B cell (primary cell): ENCODE measurements at places on chromosomes 2 and 18. TPM values are rescaled to one million over a fixed set of nuclear protein-coding genes. Genes with fewer than 3 reads are reported as not detected.

GRCh38 chr18:47683774-47684173 is 246.7 kb downstream of the SMAD2 start:
- no peak overlapping the region for H3K4me3 ChIP-seq
- H3K36me3 ChIP-seq = no peaks in the 10 kb centered on the region
- no peak overlapping the region for H3K27ac ChIP-seq
- H3K27me3 ChIP-seq = no peaks in the 10 kb centered on the region
- no peak for DNase-seq

DNA sequence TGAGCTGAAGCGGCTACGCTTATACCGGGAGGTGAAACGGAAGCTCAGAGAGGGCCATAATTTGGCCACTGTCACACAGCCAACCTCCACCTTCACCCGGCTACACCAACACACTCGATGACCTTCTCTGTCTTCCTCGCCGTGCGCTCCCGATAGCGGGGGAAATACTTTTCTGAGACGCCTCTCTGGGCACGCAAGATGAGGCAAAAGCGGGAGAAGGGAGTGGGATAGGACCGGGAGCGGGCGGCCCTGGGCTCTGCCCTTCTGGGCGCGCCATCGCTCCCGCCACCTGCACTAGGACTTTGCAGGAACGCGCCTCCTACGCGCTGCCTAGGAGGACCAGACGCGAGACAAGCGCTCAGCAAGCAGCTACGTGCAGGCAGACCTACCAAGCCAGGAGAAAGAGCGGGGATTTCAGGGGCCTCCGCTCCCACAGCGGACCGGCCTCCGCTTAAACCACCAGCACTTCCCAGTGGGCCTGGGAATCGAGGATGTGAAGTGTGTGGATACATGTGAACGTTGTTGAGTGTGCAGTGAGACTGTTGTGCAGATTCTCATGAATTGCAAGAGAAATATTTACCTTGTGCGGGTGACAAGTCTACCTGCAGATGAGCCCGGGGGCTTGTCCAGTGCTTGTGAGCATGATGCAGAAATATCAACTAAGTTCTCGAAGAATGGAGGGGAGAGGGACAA is 11.4 kb downstream of the SIX3 start:
- DNase-seq = peak; percentile 49
- H3K4me1 ChIP-seq = peaks cover 47% of the 10 kb centered on the region
- H3K36me3 ChIP-seq = no peaks in the 10 kb centered on the region
- H3K27ac ChIP-seq = no peak overlapping the region
- peak overlapping the region; percentile 46 for H3K4me3 ChIP-seq
- H3K27me3 ChIP-seq = no peaks in the 10 kb centered on the region

DNA sequence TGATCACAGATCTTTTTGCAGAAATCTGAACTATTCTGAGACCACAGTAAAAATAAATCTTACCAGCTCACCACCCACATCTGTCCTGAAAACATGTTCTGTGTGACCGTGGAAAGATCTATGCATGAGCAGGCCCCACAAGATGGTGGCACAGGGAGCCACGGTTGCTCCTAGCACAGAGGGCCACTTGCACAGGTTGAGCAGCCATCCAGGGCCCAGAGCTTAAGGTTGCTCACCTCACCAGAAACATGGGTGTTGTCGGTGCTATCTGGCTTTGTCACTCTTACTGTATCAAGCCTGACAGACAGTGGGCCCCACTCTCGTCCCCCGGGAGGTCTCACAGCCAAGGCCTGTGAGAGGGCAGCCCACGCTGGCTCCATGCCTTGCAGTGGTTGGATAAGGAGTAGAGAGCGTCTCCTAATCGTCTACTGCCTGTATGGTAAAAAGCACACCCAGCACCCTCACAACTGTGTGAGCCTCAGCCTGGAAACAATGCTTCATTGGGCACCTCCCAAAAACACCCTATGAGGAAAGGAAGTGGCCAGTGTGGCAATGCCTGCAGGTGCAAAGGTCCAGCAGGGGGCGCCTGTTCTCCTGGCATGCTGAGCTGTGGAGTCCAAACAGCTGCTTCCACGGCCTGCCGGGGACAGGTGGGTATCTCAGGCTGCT is 19.6 kb downstream of the TUBB6 start:
- peaks cover 8% of the 10 kb centered on the region for H3K4me1 ChIP-seq
- peaks cover 46% of the 10 kb centered on the region for H3K36me3 ChIP-seq
- DNase-seq = peak; percentile 65
- no peaks in the 10 kb centered on the region for H3K27me3 ChIP-seq

DNA sequence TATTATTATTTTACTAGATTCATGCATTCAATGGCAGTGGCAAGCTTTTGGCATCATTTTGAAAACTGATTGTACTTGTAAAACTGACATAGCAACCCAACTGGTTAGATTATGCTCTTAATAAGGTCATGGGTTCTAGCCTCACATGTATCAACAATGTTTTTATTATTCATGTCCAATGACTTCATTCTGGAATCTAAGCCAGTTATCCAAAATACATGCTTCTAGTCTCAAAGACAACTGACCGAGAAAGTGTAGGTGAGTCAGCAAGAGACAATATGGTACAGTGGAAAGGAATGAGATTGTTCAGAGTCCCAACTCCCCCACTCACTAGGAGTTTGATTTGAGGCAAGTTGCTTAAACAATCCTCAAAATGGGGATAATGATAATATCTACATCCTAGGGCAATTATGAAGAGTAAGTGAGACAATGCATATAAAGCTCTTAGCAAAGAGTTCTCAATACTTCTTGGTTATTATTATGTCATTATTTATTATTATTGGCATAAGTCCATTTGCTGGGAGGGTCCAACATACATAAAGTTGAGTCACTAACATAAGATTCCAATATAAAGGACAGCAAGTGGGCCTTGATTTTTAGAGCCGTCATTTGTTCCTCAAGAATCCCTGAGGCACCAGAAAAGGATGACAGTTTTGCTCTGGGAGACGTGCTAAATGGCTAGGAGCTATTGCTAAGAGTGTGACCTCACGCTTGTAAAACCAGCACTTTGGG is 99.4 kb downstream of the NEB start:
- no peak overlapping the region for H3K27ac ChIP-seq
- no peaks in the 10 kb centered on the region for H3K27me3 ChIP-seq
- H3K4me1 ChIP-seq = peaks cover 26% of the 10 kb centered on the region
- no peak for DNase-seq
- H3K4me3 ChIP-seq = no peak overlapping the region
- H3K36me3 ChIP-seq = no peaks in the 10 kb centered on the region

GRCh38 chr2:234448506-234449184 is 48.2 kb downstream of the ARL4C start:
- H3K27ac ChIP-seq = peak overlapping the region; percentile 98
- no peak for DNase-seq
- H3K27me3 ChIP-seq = no peaks in the 10 kb centered on the region
- H3K36me3 ChIP-seq = no peaks in the 10 kb centered on the region
- peaks cover 86% of the 10 kb centered on the region for H3K4me1 ChIP-seq

Gene CPLX4
- not detected in 2 replicates for total RNA-seq

Gene HOXD9
- not detected in 2 replicates for total RNA-seq
